NAMALWA (cell line): ENCODE measurements at places on chromosomes 5 and 9.

GRCh38 chr9:127919253-127919815 lies 2.5 kb upstream of the ST6GALNAC4 start:
- DNase-seq, result no peak

- no peak for DNase-seq
Observed at GRCh38 chr5:60594715-60595477, 105.1 kb downstream of the DEPDC1B start.

- no peak for DNase-seq
Observed at GRCh38 chr9:1941989-1942388, 73.2 kb upstream of the SMARCA2 start.

DNA sequence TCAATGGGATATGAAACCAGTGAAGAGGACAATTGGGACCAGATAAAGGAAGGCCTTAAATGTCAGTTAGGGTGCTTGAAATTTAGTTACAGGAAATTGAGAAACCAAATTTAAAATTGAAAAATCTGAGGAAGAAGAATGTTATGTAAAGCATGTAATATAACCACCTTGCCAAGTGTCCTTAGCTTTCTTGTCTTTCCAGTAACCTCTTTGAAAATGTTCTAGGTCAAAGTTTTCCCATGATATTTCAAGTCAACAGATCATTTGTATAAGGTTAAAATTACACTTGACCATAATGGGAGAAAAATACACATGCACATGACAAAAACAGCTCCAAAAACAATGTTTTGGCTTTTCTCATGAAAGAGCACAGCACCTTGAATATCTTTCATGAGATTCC lies 21.1 kb downstream of the LOX start:
- no peak for DNase-seq

DNA sequence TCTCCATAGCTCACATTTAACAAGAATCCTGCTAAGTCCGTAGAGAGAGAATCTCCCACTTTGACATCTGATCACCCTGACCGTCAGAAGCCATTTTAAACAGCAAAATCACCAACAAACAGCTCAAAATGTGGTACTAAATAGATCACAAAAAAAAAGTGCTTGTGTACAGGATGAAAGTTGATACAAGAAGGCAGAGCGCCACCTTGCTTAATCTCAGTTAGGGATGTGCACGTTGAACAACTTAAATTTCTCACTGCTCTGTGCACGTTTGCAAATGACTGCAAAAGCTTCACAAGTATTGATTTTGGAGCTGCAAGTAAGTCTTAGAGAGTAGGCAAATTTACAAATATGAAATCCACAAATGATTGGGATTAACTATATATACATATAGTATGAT lies 63.1 kb upstream of the NREP start:
- DNase-seq, result peak; percentile 18

DNA sequence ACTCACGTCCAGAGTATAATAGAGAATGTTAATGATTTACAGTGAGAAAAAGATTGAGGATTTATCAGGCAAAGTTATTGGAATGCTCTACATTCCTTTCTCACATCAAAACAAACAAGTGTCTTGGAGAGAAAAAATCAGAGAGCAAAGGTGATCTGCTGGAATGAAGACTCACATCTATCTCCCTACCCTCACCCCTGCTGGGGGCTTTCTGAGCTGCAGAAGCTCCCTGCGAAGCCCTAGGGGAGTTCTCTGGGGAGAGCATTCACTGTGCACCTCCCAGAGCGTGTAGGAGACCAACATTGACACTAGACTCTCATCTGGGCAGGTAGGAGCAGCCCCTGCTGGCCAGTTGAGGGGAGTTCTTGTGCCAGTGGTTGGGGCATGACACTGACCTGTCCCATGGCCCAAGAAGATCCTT lies 76.6 kb upstream of the ADAMTS16 start:
- DNase-seq, result peak; percentile 30

DNA sequence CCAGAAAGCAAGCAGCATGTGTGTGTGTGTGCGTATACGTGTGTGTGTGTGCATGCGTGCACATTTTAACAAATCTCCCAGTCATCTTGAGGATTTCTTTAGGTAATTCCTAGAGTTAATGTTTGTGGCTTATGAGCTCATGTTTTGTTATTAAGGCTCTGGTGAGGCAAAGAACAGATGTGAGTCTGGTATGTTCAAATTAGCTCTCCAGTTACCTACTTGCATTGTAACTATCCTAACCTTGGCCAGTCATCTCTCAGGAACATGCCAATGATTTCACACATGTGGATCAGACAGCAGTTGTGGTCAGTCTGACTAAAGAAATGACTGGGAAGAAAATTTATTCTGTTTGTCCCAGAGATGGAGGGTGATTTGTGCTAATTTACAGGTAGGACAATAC lies 163.1 kb downstream of the IZUMO3 start:
- DNase-seq, result no peak

GRCh38 chr9:136831720-136832104 lies 10.6 kb upstream of the AJM1 start:
- DNase-seq, result no peak

DNA sequence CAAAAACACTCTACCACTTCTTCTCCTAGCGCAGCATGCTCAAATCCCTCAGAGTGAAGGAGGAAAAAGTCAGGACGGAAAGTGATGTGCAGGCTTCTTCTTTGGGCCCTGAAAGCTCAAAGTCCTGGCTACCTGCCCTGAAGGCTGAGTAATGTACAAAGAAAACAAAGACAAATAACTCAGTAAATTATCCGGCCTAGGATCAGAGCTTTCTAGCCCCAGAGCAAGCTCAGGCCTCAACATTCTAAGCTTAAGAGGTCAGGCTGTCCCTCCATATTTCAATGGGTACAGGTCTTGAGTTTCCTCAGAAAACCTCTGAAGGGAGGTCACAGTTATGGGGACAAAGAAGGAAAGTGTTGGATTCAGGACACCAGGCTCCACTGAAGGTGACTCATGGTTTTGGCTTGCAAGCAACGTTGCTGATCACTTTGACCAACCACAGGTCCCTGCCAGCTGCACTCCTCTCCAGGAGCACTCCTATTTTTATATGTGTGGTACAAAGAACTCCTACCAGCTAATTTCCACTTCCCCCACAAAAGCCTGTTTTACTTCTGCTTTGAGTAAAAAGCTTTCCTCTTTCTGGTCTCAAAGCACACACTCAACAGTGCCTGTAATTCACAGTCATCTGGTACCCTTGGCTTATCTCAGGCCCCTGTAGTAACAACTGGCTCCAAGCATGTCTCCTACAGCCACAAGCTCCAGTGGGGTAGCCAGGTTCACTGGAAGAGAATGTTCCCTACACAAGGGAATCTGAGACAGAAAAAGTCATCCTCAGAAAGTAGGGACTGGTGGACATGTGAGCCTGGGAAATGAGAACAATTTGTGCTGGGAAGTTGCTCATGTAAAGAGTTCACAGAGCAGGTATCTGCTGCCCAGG lies 115.7 kb downstream of the UGCG start:
- peak; percentile 23 for DNase-seq

GRCh38 chr9:70959366-70959765 lies 162.1 kb downstream of the TRPM3 start:
- DNase-seq, result no peak

- DNase-seq, result no peak
Observed at GRCh38 chr9:137396227-137396626, 26.7 kb downstream of the EXD3 start.

DNA sequence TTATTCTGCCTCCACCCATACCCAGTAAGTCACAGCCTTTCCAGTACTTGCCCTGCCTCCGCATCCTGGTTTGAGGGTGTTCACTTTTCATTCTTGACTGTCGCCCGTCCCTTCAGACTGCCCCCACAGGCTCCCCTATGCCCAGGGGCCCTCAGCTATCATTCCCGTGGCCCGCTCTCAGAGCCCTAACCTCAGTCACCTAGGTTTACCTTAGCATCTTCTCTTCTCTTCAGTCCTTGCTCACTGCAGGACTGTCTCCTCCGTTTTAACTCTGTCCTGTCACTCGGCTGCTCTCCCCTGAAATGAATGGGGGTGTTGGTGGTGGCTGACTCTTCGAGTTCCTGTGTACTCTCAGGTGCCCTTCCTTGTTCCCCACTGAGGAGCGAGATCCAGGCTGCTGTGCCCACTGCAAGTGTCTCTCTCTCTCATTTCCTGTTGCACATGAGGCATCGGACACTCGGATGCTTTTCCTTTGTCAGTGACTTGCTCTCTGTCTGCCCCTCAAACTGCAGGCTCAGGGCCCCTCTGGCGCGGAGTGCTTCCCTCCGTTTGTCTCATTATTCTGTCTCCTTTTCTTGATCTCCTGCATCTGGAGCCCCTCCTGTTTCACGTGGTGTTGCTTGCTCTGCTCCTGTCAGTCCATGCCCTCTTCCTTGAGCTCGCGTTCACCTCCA lies 89.8 kb downstream of the CACNA1B start:
- no peak for DNase-seq

DNA sequence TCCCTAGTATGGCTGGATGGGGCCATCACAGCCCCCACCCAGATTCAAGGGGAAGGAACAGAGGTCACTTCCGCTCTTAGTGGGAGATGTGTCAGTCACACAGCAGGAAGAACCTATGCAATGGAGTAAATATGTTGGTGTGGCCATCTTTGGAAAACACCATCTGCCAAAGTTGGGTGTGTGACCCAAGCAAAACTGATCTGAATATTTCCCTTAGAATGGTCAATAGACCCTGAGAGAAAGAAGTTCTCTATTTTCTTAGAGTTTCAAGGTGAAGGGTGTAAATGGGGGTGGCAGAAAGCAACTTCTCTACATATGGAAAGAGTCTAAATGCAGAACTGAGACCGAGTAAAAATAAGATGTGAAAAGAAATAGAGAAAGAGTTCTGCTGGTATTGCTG lies 212.7 kb downstream of the ESM1 start:
- DNase-seq, result no peak

GRCh38 chr5:161373345-161373707 lies 173.2 kb downstream of the GABRB2 start:
- no peak for DNase-seq

DNA sequence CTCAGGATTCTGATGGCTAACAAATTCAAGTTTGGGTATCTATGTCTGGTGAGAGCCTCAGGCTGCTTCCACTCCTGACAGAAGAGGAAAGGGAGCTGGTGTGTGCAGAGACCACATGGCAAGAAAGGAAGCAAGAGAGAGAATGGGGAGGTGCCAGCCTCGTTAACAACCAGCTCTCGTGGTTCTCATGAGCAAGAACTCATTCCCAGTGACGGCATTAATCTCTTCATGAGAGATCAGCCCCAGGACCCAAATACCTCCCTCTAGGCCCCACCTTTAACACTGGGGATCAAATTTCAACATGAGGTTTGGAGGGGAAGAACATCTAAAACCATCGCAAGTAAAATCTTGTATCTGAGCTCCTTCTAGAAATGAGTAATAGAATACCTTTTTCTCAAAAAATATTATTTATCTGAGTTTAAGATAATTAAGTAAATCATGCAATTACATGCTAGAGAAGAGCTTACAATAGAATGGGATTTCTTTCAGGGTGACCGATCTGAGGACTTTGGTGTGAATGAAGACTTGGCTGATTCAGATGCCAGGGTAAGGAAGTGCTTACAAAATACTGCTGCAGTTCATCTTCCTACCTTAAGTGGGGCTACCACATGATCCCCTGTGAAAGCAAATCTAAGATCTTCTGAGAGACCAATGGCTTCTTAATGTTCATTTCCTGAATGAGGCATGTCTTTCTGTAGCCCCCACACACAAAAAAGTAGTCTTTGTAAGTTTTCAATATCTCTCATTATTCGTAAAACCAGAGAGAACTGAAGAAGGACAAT lies 11.5 kb downstream of the ANXA1 start:
- DNase-seq, result peak; percentile 51

GRCh38 chr9:37421914-37422288 lies 595 bp upstream of the GRHPR start:
- no peak for DNase-seq

DNA sequence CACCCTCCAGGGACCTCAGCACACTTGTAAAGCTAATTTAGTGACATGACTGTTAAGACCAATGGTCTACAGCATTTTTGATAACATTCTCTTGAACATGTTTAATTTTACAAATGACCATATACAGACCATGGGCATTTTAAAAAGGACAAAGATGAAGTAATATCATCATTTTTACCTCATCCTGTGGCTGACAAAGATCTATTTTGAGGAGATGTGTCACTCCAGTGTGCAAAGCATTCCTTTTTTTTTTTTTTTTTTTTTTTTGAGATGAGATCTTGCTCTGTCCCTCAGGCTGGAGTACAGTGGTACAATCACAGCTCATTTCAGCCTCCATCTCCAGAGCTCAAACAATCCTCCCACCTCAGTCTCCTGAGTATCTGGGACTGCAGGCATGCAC lies 118.2 kb upstream of the TBC1D2 start:
- no peak for DNase-seq

- DNase-seq, result no peak
Observed at GRCh38 chr5:41503860-41504259, 6.5 kb downstream of the PLCXD3 start.

DNA sequence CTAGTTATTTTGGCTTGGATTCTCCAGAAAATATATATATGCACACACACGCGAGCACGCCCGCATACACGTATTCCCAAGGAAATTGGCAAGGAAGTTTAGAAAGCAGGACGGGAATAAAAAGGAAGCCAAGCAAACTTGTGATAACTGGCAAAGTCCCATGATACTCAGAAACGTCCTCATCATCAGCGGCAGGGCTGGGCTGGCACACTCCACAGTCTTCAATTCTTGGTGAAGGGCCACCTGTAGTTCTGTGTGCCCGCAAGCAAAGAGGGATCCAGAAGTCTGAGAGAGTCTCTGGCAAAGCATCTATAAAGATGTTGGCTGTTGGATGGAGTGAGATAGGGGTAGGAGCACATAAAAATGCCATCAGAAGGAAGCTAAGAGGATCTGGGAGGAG lies 289.3 kb upstream of the CTNND2 start:
- DNase-seq, result no peak

- no peak for DNase-seq
Observed at GRCh38 chr9:134316449-134317160, 9.7 kb upstream of the RXRA start.

DNA sequence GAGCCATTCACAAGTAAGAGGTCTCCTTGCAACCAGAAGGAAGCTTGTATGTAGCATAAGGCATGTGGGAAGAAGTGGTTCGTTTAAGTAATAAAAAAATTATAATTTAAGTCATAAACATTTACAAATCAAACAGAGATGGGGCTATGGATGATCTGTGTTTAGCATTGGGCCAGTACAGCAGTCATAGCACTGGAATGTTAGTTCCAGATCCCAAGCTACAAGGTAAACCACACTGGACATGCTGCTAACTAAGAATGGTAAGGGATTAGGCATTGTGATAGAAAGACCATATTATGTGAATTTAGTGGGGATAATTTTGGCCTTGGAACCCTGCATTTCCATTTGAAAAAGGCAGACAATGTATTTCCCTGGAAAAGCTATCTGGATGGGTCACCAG lies 170.4 kb upstream of the KCNN2 start:
- DNase-seq, result no peak

DNA sequence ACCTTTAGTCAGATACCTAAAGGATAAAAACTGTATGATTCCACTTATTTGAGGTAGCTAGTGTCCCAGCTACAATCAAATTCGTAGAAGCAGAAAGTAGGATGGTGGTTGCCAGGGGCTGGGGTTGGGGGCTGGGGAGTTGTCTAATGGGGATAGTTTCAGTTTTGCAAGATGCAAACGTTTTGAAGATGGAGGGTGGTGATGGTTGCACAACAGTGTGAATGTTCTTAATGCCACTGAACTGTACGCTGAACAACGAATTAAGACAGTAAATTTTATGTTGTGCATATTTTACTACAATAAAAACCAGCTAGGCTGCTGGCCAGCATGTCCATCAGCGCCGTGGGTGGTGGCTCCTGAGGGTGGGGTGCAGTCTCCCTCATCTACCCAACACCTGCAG lies 137.8 kb downstream of the GADD45G start:
- DNase-seq, result no peak
